ENCODE measurements at places on chromosomes 16 and 17.

GRCh38 chr17:12388226-12388625 is 277.5 kb upstream of the MYOCD start:
- no peak for DNase-seq

DNA sequence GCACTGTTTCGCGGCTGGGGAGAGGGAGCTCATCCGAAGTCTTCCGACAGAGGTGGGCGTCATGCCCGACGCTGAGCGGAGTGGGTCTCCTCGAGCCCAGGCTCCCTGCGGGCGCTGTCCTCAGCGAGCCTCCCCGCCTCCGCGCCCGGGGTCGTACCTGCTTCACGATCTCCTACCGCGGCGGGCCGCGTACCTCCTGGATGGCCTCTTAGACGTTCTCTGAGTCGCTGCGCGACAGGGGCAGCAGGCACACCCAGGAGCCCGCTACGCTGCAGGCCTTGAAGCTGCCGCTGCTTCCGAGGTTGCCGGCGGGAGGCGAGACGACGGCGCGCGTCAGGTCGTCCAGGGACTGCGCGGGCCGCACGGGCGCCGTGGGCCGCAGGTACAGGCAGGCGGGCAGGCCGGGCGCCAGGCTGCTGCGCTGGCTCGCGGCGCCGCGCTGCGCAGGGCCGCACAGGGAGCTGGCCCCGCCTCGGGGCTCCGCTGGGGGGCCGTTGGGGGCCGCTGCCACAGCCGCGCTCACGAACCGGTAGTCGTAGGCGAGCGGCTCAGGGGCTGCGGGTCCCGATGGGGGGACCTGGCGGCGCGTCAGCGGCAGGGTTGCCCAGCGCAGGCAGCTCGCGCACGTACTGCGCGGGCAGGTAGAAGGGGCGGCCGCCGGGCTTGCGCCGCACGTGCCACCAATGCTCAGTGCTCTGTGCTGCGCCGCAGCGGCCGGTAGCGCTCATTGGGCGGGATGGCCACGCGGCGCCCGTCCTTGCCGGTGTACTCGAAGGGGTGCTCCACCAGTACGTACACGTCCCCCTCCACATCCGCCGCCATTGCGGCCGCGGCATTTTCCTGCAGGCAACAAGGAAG is 116.4 kb upstream of the SMURF2 start:
- no peak for DNase-seq

GRCh38 chr16:86118467-86119307 is 219.7 kb downstream of the IRF8 start:
- no peak for DNase-seq

DNA sequence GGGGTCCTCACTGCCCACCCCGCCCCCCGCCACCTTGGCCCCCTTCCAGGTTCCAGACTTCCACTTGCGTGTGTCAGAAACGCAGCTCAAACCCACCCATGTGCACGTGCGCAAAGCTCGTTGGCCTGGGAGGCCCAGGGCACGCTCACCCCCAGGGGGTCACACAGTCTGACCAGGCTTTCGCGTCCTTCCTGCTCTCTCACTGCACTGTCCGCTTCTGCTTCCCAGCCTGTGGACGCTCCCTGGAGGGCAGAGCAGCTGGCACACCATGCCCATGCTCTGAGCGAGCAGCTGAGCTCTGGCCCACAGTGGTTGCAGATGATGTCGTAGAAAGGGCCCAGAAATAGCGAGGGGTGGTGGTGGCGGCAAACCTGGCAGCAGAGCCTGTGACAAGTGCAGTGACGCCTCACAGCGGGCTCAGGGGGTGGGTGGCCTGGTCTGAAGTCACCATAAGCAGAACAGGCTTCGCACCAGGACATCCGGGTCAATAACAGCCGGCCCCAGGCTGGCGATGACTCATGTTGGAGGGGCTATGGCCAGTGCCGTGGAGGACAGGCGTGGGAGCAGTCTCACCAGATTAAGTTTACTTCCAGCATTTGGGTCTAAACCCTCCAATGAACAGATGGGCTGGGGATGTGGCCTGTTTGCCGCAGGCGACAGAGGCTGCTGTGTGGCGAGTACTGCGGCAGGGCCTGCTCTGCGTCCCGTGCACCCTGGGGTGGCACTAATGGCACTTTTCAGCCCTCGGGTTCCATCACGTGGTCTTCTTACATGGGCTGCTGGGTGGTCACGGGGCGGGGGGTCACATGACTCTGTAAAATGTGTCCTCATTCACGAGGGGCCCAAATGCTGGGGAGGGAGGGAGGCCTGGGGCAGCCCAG is 49.0 kb downstream of the NT5M start:
- DNase-seq, result no peak

DNA sequence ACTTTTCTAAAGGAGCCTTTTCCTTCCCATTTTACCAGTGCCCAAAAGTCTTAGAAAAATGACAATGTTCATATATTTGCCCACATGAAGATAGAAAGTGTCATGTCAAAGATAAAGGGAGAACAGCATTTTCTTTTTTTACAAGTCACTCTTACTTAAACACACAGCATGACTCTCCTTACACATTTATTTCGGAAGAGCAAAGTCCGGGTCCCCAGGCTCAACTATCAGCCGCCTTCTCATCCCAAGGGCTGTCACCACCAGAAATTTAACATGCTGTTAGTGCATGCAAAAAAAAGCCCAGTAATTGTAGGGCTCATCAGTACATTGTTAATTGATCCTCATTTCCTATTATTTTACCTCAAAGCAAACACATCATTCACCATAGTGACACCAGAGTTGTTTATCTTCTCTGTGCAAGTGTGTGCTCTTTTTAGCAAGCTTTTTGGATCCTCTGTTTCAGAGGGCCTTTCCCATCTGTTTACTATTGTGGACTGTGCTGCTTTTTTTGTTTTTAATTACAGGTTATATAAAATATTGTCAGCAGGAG is 560.3 kb downstream of the WWOX start:
- no peak for DNase-seq

DNA sequence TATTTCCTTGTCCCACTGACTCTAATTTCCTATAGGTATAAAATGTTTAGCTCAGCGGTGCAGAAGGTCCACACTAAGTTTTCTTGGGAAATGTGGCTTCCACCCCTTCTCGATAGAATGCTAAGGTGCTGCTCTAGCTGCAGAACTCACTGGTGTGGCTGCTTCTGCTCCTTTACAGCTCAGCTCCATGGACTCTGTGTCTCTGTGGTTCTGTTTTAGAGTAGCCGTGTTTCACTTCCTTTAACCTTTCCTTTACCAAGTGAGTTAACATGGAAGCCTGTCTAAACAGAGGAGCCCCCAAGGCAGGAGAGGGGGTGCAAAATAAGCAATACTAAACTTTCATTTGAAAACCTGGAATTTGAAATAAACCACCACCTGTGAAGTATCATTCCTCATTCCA is 65.3 kb downstream of the SPECC1 start:
- no peak for DNase-seq

DNA sequence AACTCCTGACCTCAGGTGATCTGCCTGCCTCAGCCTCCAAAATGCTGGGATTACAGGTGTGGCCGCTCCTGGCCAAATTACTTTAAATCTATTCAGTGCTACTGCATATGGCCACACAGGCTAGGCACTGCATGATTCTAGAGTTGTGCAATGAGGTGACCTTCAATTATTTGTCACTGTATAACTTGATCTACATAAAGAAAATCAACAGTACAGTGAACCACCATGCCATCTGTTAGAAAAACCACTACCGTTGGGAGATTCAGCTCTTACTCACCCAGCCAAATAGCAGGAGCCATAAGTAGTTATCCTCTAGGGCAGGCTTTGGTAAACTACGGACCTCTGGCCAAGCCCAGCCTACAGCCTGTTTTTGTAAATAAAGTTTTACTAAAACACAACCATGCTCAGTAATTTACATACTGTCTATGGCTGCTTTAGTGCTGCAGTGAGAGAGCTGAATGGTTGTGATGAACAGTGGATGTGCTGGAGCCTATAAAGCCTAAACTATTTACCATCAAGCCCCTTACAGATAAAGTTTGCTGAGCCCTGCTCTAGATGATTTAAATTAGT is 40.7 kb upstream of the TANC2 start:
- DNase-seq, result no peak

- DNase-seq, result no peak
Observed at GRCh38 chr17:14580499-14580898, 279.6 kb downstream of the HS3ST3B1 start.

GRCh38 chr17:4938688-4939545 is 929 bp downstream of the SLC25A11 start:
- DNase-seq, result no peak

DNA sequence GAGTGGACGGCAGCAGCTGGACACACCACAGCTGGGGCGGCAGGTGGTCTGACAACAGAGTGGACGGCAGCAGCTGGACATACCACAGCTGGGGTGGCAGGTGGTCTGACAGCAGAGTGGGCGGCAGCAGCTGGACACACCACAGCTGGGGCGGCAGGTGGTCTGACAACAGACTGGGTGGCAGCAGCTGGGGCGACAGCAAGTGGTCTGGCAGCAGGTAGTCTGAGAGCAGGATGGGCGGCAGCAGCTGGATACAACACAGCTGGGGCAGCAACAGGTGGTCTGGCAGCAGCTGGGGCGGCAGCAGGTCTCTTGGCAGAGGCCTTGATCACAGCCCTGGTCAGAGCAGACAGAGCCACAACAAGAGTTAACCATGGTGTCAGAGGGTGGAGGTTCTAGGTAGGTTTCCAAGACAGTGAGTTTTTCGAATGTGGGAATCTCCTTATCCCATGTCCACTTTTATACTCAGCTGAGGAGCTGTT is at the start of gene KRTAP4-1:
Gene KRTAP4-1, minus strand, starts transcription at position 432 of the 482 bp plus-strand sequence. Its CDS starts 57 bp downstream, at position 375.
- no peak for DNase-seq

- peak; percentile 47 for DNase-seq
Observed at GRCh38 chr17:488993-489757, 136.6 kb upstream of the RPH3AL start.

- DNase-seq, result no peak
Observed at GRCh38 chr16:525123-525519, 2.4 kb upstream of the CAPN15 start.

All from CD4-positive, alpha-beta T cell treated with Interferon alpha-2 for 1 hour (primary cell).